ENCODE measurements at places on chromosomes 6 and 20.

DNA sequence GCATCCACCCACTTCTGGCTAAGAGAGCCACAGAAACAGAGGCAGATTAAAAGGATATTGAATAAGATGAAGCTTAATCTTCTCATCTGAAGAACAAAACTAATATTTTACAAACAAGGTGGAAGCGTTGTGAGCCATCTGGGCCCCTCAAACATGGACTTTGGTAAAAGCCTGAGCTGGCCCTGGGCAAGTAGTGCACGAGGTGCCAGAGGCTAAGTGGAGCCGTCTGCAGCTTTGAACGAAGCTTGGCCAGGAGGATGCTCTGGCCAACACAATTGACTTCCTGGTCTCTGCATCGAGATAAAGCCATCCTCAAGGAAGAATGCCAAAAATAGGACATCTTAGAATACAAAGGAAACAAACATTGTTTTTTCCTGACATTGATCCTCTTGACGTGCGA, 53.2 kb upstream of the PLEKHG1 start:
- DNase-seq: no peak

GRCh38 chr6:1015825-1016224, 296.1 kb upstream of the FOXQ1 start:
- no peak for DNase-seq

- no peak for DNase-seq
Observed at GRCh38 chr6:33724102-33725023, 12.9 kb upstream of the UQCC2 start.

DNA sequence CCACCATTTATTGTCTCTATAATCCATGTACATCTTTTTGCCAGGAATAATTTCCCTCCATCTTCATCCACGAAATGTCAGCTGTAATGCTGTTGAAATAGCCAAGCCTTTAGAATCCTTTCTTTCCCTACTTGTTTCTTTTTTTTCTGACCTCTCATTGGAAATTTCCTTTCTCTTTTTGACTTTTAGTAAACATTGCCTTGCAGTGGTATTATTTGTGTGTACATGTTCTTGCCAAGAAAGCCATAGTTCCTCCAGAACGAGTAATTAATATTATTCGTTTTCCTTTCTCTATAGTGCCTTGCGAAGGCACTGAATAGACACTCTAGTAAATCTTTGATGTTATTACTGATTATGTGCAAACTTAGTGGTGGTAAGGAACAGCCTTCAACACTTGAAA, 282.2 kb downstream of the GJA1 start:
- no peak for DNase-seq

GRCh38 chr6:391559-392440, at the start of gene IRF4:
Gene IRF4, plus strand, starts transcription at chr6:391752. Its CDS starts 1,401 bp downstream, at chr6:393153.
- no peak for DNase-seq

- no peak for DNase-seq
Observed at GRCh38 chr20:31951203-31951529, 680 bp downstream of the PDRG1 start.

GRCh38 chr6:143784316-143784715, 58.8 kb upstream of the LTV1 start:
- DNase-seq: no peak

GRCh38 chr6:14315353-14315752, 197.8 kb downstream of the CD83 start:
- no peak for DNase-seq

GRCh38 chr20:64238851-64239387, 16.6 kb upstream of the PCMTD2 start:
- no peak for DNase-seq

DNA sequence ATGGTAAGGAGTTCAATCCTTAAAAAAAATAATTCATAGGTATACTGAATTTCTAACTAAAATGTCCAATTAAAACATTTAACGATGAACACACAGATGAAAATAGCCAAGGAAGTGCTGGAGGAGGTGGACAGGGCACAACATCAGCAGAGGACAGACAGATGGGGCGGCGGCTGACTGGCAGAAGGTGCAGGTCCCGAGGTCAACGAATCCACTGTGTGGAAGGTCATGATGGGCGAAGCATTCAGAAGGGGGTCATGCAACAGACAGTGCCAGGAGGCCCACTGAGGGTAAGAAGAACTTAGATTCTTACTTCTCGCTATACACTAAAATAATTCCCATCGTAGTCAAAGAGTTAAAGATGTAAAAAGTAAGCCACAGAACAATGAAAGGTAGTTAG, 34.2 kb upstream of the FRMD1 start:
- no peak for DNase-seq

- no peak for DNase-seq
Observed at GRCh38 chr6:2810092-2810671, 31.5 kb downstream of the SERPINB1 start.

GRCh38 chr6:41255638-41256246, 27.6 kb downstream of the TREML4 start:
- DNase-seq: no peak

- no peak for DNase-seq
Observed at GRCh38 chr6:89979481-89980119, 85.3 kb downstream of the GJA10 start.

DNA sequence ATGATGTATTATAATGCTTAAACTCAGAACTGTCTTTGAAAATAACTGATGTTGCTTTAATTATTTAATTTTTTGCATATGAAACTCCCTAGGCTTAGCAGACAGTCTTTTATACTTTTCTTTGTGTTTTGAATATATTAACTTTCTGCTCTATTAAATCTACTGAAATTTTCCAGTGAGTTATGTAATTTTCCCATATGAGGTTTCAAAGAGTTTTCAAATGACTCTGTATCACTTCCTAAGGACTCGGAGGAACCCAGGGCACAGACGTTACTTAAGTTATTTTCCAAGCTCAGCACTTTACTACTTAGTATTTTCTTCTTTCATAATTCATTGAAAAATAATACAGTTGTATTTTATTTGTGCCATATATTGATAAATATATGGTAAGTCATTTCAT, 122.6 kb downstream of the HS3ST5 start:
- DNase-seq: no peak

- DNase-seq: no peak
Observed at GRCh38 chr20:51610111-51610510, 67.6 kb upstream of the NFATC2 start.

- DNase-seq: no peak
Observed at GRCh38 chr6:36976509-36976908, 9.5 kb downstream of the MTCH1 start.

DNA sequence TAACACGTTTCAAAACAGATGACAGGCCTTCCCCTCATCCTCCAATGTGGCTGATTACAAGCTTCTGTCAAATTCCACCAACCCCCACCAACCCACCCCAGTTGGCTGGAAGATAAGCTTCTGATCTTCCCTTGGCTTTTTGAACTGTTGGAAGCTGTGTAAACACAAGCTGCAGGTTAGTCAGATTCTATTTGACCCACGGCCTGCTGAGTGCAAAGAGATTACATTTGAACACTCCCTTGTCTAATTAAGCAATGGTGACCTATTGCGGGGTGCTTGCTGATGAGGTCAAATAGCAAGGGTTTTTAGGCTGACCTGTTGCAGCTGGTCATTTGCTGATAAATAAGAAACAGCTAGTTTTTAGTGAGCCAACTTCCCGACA, 379.7 kb downstream of the BMP2 start:
- DNase-seq: no peak

DNA sequence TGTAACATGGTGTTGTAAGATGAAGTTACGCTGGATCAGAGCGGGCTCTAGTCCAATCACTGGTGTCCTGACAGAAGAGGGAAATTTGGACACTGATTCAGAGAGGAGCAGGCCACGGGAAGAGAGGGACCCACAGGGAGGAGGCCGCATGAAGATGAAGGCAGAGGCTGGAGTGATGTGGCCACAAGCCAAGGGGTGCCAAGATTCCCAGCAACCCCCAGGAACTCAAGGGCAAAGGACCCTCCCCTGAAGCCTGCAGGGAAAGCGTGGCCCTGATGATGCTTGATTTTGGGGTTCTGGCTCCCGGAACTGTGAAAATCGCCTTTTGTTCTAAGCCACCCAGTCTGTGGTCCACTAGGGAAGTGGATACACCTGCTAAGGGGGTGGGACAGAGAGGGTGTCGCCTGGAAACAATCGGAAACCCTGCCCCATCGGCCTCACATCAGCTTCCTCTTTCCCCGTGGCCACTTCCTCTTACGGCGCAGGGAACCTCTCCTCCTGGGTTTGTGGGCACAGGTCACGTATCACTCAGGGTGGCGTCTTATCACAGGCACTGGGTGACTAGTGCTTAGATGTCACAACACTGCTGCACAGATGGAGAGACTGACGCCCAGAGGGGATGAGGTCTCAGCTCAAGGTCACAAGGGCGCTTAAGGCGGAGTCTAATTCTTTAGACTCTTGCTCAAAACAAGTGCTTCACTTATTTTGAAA, 58.0 kb downstream of the SULF2 start:
- no peak for DNase-seq

GRCh38 chr6:87308970-87309369, 13.4 kb upstream of the SMIM8 start:
- no peak for DNase-seq

GRCh38 chr20:42740226-42740870, 449.4 kb downstream of the PTPRT start:
- no peak for DNase-seq

DNA sequence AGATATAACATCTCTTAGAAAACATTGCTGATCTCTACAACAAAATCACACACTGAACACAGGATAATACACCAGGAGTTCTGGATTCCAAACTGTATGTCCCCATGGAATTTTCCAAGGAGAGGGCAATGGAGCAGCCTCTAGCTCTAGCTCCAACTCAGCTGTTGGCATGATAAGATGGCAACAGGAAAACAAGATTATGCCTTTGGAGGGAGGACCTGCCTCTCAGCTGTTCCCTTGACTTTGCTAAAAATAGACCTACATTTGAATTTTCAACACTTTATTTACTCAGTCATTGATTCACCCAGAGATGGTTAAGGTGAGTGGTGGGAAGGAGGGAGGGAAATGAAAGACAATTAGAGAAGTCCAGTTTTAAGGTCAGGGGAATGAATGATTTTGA, 246.7 kb downstream of the ALDH8A1 start:
- no peak for DNase-seq

DNA sequence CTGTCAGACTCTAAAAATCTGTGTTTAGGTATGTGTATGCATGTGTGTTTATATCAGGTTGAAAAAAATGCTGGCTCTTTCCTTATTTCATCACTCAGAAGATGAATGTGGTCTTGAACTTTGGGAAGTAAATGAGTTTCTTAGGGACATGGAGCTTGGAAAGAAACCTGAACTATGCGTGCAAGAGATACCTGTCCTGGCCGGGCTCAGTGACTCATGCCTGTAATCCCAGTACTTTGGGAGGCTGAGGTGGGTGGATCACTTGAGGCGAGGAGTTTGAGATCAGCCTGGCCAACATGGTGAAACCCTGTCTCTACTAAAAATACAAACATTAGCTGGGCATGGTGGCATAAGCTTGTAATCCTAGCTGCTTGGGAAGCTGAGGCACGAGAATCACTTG, 4.4 kb upstream of the GLP1R start:
- DNase-seq: no peak

GRCh38 chr6:25980935-25981334, 18.3 kb downstream of the TRIM38 start:
- no peak for DNase-seq

- DNase-seq: no peak
Observed at GRCh38 chr6:17454316-17455005, 61.1 kb downstream of the CAP2 start.

DNA sequence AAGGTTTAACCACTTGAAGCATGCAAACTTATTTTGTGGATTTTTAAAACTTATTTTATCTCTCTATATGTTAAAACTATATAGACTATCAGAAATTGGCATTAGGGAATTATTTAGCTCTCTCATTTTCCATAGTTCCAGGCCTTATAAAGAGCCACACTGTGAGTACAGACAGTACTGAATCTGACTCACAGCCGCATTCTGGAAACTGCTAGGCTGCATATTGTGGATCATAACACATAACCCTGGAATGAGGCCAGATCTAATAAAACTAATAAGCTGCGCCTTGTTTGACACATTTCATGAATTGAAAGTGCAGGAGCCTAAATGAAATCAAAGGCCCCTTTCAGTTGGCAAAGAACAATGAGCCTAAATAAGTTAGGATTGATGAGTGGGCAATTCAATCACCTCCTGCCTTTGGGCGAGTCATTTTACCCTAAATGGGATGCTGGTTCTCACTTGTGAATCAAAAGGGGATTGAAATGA, 308.4 kb downstream of the PACRG start:
- no peak for DNase-seq

GRCh38 chr20:3156811-3157619, 2.6 kb downstream of the FASTKD5 start:
- DNase-seq: no peak

DNA sequence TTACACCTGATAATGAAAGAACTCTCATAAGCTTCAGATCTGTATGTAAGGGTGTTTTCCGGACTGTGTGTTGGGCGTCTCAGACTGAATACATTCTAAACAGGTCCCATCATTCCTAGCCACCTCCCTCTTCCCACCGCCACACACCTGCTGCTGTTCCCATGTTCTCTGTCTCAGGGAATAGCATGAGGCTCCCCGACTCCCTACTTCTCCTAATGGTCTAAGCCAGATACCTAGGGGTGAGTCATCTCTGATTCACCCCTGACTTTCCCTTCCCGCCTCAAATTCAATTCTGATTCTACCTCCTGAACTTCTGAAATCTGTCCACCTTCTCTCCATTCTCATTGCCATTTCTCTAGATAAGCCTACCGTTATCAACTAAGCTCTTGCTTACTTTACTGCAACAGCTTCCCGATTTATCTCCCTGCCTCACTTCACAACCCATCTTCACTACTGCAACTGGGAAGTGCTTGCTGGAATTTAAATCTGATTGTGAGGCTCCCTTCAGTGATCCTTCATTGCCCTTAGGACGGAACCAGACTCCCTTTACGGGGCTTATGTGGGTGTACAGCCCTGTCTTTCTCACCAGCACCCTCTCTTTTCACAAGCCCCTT, 1.6 kb downstream of the TMEM14A start:
- no peak for DNase-seq

- DNase-seq: no peak
Observed at GRCh38 chr20:51315390-51315789, 227.1 kb downstream of the NFATC2 start.

GRCh38 chr6:87903323-87903722, 144.3 kb upstream of the SPACA1 start:
- DNase-seq: no peak

GRCh38 chr6:42339991-42340401, 111.7 kb downstream of the TRERF1 start:
- DNase-seq: no peak

DNA sequence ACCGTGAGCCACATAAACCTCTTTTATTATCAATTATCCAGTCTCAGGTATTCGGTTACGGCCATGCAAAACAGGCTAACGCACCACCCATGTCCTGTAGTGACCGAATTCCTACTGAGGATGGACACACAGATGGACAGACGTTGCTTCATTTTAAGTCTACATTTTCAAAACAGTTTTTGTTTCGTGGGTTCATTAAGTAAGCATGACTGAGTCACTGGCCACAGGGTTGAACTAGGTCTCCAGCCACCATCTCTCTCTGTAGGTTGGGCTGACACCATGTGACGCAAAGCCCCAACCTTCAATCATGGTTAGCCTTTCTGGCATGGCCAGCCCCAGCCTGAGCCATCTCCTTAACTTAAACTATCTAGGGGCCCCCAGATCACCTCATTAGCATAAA, 110.0 kb upstream of the SLC22A23 start:
- DNase-seq: no peak
